Heart right ventricle (tissue), 16 donors: ENCODE measurements at places on chromosomes 5 and 9. TPM values are rescaled to one million over a fixed set of nuclear protein-coding genes. Genes with fewer than 3 reads are reported as not detected.
A peak's percentile ranks its signal among the peaks of the same experiment; 100 is the strongest.

DNA sequence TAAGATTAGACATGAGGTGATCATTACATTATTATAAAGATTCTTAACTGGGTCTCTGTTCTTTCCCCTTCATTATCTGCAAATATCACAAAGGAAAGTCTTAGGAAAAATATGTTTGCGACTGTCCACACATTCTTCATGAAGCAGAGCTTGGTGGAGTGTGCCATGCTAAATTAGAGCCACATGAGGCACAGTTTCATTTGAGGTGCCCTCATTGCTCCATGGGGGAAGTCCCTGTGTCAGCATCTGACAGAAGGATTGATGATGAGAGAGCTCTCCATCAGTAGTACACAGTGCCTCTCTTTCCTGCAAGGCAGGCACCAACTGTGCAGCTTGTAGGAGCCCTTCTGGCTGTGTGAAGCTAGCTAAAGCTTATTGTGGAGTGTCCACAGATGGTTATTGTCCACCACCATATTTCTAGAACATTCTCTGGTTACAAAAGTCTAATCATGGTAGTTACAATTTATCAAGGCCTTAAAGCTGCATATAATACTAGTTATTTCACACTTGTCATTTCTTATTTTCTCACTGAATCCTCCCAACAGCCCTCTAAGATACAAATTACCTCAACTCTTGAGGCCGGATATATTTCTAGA lies 63.9 kb downstream of the C9orf152 start:
- H3K27ac ChIP-seq = peak overlapping the region; percentile 46
- H3K4me1 ChIP-seq = peaks cover 70% of the 10 kb centered on the region
- no peak overlapping the region for H3K4me3 ChIP-seq
- no peaks in the 10 kb centered on the region for H3K27me3 ChIP-seq
- H3K36me3 ChIP-seq = no peaks in the 10 kb centered on the region
- DNase-seq = no peak

DNA sequence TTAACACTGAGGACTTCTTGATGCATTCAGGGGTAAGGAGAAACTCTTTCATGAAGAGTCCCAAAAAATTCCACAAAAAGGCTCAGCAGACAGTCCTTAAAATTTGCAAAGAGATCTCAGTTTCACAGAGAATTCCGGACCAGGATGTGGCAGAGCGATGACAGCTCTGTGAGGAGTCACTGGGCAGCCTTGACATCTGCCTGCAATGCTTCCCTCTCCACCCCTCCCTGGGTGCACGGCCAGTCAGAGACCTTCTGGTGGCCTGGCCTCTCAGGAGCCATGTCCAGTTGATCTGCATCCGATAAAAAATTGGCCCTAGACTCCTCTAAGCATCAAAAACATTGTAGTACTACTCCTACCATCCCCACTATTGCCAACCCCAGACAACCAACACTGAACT lies 76.8 kb downstream of the MACROH2A1 start:
- no peak for DNase-seq
- H3K4me1 ChIP-seq = no peaks in the 10 kb centered on the region
- H3K36me3 ChIP-seq = no peaks in the 10 kb centered on the region
- H3K27me3 ChIP-seq = no peaks in the 10 kb centered on the region
- no peak overlapping the region for H3K4me3 ChIP-seq

DNA sequence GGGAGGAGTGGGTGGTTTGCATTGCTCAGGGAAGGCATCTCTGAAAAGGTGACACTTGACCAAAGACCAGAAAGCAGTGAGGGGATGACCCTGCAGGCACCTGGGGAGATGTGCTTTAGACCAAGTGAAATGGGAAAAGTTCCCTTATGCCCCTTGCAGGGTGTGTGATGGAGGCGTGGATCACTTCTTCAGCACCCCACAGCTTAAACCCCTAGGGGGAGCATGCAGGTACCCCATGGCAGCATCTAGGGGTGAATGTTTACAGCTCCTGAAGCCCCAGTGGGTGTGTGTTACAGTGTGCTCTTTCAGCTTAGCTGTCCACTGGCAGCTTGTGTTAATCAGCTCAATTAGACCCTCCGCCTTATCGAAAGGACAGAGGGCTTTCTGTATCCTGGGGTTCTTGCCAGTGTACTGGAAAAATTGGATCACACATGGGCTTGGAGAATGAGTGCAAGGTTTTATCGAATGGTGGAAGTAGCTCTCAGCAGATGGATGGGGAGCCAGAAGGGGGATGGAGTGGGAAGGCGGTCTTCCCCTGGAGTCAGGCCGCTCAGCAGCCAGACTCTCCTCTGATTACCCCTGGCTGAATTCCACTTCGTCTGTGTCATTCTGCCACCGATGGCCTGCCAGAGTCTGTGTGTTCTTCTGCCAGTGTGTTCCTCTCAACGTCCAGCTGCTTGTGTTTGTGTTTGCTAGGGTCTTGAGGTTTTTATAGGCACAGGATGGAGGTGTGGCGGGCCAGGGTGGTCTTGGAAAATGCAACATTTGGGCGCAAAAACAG lies 6.3 kb downstream of the BHMT2 start:
- DNase-seq = peak; percentile 11
- no peaks in the 10 kb centered on the region for H3K27me3 ChIP-seq
- H3K27ac ChIP-seq = no peak overlapping the region
- H3K36me3 ChIP-seq = peaks cover 10% of the 10 kb centered on the region
- no peak overlapping the region for H3K4me3 ChIP-seq

GRCh38 chr5:76074487-76075065 lies 8.6 kb upstream of the SV2C start:
- H3K4me3 ChIP-seq = no peak overlapping the region
- H3K4me1 ChIP-seq = no peaks in the 10 kb centered on the region
- no peak overlapping the region for H3K27ac ChIP-seq
- no peaks in the 10 kb centered on the region for H3K36me3 ChIP-seq
- H3K27me3 ChIP-seq = peaks cover 14% of the 10 kb centered on the region

- H3K27ac ChIP-seq = no peak overlapping the region
- H3K36me3 ChIP-seq = no peaks in the 10 kb centered on the region
- H3K4me3 ChIP-seq = no peak overlapping the region
- DNase-seq = no peak
- no peaks in the 10 kb centered on the region for H3K4me1 ChIP-seq
Measured at GRCh38 chr5:75601996-75602395, 9.3 kb upstream of the ANKDD1B start.

DNA sequence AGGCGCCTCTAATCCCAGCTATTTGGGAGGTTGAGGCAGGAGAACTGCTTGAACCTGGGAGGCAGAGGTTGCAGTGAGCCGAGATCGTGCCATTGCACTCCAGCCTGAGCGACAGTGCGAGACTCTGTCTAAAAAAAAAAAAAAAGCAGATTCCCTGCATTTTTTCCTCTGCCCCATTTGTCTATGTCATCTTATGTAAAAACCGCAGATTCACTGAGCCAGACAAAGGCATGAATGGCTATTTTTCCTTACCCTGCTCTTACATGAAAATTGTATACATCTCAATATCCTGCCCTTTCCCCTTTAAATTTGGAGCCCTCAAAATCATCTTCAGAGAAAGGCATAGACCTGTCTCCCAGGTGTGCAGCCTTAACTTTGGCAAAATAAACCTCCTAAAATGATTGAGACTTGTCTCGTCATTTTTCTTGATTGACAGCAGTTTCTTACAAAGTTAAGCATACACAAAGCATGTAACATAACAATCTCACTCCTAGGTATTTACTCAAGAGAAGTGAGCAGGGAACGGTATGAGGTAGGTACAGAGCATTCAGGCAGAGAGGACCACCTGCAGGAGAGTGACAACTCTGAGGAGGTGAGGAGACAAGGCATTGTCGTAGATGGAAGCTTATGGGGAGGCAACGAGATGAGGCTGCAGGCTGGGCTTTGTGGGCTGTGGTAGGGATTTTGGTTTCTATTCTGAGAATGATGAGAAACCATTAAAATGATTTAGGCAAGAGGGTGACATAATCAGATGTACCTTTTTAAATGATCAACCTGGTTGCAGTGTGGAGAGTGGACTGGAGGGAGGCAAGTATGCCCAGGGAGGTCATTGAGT lies 65.7 kb upstream of the IL6ST start:
- H3K36me3 ChIP-seq = no peaks in the 10 kb centered on the region
- DNase-seq = no peak
- H3K4me3 ChIP-seq = no peak overlapping the region
- peaks cover 16% of the 10 kb centered on the region for H3K4me1 ChIP-seq

DNA sequence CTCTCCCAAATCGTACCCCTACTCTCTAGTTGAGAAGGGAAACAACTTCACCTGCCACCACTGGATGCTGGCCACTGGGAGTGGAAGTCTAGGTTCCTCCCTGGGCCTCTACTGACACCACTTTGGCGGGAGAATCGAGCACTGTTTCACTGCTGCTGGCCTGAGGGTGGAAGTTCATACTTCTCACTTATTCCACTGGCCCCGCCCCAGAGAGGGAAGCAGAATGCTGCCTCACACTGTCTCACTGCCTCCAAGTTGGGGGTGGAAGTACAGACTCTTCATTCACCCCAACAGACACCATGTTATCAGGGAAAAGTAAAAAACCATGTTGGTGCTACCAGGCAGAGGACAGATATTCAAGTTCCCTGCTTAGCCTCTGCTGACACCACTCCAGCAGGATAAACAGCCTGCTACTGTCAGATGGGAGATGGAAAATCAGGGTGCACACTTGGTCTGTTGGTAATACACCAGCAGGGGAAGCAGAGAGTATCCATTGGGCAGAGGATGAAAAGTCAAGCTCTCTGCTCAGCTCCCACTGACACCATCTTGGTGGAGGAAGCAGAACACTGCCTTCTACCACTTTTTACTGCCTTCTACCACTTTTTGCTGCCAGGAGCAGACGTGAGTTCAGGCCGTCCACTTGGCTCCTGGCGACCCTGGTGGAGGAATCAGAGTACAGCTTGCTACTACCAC lies 159.4 kb downstream of the SIL1 start:
- H3K27me3 ChIP-seq = no peaks in the 10 kb centered on the region
- no peak overlapping the region for H3K4me3 ChIP-seq
- H3K36me3 ChIP-seq = no peaks in the 10 kb centered on the region

DNA sequence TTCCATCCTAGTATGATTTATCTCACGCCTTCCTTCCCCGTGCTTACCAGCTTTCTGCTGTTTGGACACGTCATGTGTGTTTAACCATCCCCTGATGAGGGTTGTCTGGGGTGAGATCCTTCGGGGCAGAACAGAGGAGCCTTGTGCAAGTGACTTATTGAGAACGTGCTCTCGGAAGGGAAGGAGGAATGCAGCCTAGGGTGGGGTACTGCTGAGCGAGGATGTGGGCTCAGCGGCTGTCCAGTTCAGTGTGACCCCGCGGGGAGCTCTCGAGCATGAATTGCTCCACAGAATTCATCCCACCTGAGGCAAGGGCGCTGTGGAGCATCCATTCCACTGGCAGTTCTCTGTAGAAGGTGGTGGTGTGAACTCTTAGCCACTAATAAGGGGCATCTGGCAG lies 4.0 kb downstream of the MYOZ3 start:
- H3K36me3 ChIP-seq = no peaks in the 10 kb centered on the region
- DNase-seq = no peak
- peaks cover 5% of the 10 kb centered on the region for H3K4me1 ChIP-seq
- no peak overlapping the region for H3K27ac ChIP-seq
- H3K4me3 ChIP-seq = no peak overlapping the region

DNA sequence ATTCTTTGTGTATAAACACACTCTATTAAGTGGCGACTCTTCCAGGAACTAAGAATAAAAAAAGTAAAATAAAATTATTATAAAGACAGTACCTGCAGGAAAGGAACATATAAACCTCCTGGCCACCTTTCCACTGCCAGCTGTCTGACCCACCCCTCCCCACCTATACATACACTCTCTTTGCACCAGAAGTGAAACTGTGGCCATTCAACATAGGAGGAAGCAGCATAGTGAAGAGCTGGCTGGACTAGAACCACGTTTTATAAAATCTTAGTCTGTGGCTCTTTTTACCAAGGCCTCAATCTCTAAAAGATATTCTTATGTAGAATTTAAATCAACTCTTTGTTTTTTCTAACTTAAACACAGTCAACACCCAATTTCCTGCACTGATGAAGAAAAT lies 289.6 kb downstream of the GABRB2 start:
- H3K27ac ChIP-seq = no peak overlapping the region
- no peaks in the 10 kb centered on the region for H3K36me3 ChIP-seq
- H3K4me3 ChIP-seq = no peak overlapping the region
- H3K27me3 ChIP-seq = no peaks in the 10 kb centered on the region
- no peak for DNase-seq

- no peaks in the 10 kb centered on the region for H3K36me3 ChIP-seq
- peak overlapping the region; percentile 81 for H3K4me3 ChIP-seq
- H3K27me3 ChIP-seq = no peaks in the 10 kb centered on the region
- DNase-seq = peak; percentile 36
- H3K27ac ChIP-seq = peak overlapping the region; percentile 87
- peaks cover 43% of the 10 kb centered on the region for H3K4me1 ChIP-seq
Measured at GRCh38 chr9:95506678-95507463, 9.9 kb downstream of the PTCH1 start.

DNA sequence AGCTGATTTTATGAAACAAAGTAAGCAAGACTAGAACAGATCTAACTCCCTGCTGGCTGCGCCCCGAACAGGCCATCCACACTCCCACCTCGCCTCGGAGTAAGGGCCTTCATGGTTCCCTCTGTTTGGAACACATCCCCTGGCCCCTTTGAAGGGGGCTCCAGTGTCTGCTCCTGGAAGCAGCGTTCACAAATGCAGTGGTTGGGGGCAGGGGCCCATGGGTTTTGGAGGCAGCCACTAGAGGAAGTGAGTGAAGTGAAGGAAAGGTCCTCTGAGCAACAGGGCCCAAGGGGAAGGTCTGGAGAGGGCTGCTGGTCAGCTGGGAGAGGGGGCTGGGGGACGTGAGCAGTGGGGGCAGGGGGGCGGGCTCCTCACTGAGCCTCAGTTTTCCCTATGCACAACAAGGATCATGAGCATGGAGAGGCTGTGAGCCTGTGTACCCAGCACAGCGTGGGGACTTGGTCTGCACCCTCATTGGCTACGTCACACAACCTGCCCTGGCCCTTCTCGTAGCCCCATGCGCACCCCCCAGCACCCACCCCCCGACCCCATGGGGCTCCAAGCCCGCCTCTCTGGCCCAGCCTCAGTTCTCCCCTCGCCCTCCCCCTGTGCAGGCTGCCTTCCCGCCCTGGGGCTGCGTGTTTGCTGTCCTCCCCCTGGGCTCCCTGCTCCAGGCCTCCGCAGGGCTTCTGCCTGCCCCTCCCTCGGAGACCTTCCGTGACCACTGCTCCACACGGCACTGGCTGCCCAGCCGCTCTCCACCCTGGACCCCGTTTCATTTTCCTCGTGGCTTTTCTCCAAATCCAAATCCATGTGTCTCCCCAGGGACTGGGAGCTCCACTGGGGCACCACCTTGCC lies 39.5 kb downstream of the RASGEF1C start:
- H3K27me3 ChIP-seq = no peaks in the 10 kb centered on the region
- no peaks in the 10 kb centered on the region for H3K36me3 ChIP-seq
- H3K27ac ChIP-seq = no peak overlapping the region
- no peak overlapping the region for H3K4me3 ChIP-seq
- peaks cover 9% of the 10 kb centered on the region for H3K4me1 ChIP-seq

DNA sequence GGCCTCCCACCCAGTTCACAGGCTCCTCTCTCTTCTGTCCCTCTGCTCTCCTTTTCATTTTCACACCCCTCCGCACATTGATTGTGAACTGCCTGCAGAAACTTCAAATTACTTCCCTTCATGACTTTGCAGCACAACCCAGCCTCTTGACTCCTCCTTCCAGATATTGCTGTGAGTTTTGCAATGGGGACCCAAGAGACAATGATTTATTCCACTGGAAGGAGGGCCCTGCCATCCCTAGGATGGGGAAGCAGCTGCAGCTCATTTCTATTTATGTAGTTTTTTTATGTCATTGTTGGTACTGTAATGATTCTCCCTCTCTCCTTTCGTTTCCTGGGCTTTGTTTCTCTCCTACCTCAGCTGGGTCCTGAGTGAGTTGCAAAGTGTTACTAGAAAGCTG lies 364.9 kb downstream of the ICE1 start:
- no peaks in the 10 kb centered on the region for H3K36me3 ChIP-seq
- H3K27me3 ChIP-seq = no peaks in the 10 kb centered on the region
- no peak for DNase-seq

The CD274 gene
- total RNA-seq = 12.9 TPM

The OGN gene
- total RNA-seq = 25.9 TPM

The ANKRD18A gene
- total RNA-seq = 4.7 TPM

The SMIM33 gene
- total RNA-seq = not detected

The MXD3 gene
- total RNA-seq = 3.1 TPM

The PCSK1 gene
- 0.37 TPM for total RNA-seq

The RNF183 gene
- total RNA-seq = 0.53 TPM
